H1 (cell line): ENCODE measurements at places on chromosomes 3 and 15. TPM values are rescaled to one million over a fixed set of nuclear protein-coding genes. Genes with fewer than 3 reads are reported as not detected.

The MESP2 gene
- total RNA-seq = 0.35 and 0.38 TPM in 2 replicates

GRCh38 chr3:18766974-18767373 is 341.8 kb upstream of the SATB1 start:
- H3K36me3 ChIP-seq = no peaks in the 10 kb centered on the region
- H3K27me3 ChIP-seq = no peaks in the 10 kb centered on the region
- no peaks in the 10 kb centered on the region for H3K4me1 ChIP-seq
- H3K27ac ChIP-seq = no peak overlapping the region
- H3K4me3 ChIP-seq = no peak overlapping the region
- no peak for DNase-seq

DNA sequence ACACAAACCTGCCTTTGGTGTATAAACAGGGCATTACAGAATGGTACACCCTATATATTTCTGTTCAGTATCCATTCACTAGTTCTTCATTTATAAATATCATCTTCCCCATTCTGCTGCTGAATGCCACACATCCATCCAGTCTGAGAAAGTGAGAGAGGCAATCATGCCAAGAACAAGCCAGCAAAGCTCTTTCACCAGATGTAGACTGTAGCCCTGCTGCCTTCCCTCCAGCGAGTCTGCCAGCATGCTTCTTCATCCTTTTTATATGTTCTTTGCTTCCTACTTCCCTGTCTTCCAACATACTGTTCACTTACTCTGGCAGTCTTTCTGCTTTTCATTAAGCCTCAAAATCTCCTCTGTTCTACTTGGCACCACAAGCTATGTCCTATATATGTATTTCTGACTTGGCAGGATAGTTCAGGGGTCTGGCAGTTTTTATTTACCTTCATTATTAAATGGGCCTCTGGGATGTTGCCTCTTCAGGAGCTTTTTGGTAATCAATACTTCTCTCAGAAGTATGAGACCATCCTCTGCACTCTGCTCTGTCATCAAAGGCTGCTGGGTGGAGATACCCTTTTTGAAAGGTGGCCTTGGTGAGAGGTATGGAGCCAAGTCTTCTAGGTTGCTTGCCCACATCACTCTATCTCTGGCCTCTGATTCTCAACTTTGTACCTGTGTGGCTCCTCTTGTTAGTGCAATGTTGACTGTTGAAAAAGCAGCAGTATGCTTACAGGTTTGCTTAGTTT is 48.6 kb downstream of the CHP1 start:
- no peak for DNase-seq
- H3K4me1 ChIP-seq = peaks cover 5% of the 10 kb centered on the region

The MITF gene
- 1.4 and 1.9 TPM in 2 replicates for total RNA-seq

The TGM4 gene
- not detected in 2 replicates for total RNA-seq

GRCh38 chr3:171443211-171443957 is 16.8 kb downstream of the TNIK start:
- no peaks in the 10 kb centered on the region for H3K27me3 ChIP-seq
- H3K36me3 ChIP-seq = no peaks in the 10 kb centered on the region
- H3K4me1 ChIP-seq = peaks cover 18% of the 10 kb centered on the region
- 0 out of 2 replicates have a peak overlapping the region, but pooled peaks have one; percentile 5 for H3K27ac ChIP-seq
- DNase-seq = no peak
- no peak overlapping the region for H3K4me3 ChIP-seq

DNA sequence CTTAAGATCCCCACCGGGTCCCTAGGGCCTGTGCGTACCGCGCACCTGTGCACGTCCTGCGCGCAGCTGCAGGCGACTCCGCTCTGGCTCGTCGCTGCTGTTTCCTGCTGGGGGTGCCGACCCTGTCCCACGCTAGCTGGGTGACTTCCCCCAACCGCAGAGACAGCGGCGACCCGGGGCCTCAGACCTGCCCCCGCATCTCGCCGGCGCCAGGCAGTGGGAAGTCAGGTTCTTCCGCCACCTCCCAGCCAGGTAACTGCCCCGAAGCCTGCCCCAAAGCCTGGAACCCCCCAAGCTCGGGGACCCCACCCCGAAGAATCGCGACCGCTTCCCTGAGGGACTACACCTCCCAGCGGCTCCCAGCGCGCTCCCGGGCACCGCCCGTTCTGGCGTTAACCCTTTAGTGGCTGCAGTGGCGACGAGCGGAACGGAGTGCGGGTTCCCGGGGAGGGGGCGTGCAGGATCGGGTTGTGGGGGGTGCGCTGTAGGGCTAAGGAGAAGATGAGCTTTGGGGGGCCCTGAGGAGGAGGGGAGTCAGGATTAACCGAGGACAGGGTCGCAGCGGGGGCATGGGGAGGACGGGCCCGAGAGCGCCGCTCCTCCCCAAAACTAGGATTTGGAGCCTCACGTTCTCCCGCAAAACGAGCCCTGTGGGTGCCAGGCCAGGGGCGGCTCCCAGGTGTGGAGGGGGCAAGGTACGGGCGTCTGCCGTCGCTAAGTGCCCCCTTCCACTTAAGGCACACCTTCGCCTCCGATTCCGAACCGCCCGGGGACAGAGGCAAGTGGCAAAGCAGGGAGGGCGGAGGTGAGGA is 589 bp downstream of the NEIL1 start:
- no peak for DNase-seq
- H3K4me3 ChIP-seq = peak overlapping the region; percentile 70
- peaks cover 31% of the 10 kb centered on the region for H3K27me3 ChIP-seq

DNA sequence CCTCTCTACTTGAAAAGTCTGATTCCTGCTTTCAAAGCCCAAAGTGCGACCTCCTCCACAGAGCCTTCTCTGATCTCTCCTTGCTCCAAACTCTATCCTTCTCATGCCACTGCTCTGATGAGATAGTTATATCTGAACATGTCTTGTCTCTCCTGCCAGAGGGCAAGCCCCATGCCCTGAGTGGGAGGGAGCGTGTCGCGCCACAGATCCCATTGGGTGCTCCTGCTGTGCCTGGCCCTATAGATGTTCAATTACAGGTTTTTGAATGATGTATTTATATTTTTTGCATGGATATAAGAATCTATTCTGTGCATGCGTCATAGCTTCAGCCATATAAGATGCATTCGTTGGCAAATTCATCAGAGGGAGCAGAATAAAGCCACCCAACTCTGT is 20.4 kb downstream of the CORO2B start:
- no peak for DNase-seq
- H3K27ac ChIP-seq = no peak overlapping the region
- peaks cover 32% of the 10 kb centered on the region for H3K4me1 ChIP-seq
- no peaks in the 10 kb centered on the region for H3K36me3 ChIP-seq
- no peaks in the 10 kb centered on the region for H3K27me3 ChIP-seq

DNA sequence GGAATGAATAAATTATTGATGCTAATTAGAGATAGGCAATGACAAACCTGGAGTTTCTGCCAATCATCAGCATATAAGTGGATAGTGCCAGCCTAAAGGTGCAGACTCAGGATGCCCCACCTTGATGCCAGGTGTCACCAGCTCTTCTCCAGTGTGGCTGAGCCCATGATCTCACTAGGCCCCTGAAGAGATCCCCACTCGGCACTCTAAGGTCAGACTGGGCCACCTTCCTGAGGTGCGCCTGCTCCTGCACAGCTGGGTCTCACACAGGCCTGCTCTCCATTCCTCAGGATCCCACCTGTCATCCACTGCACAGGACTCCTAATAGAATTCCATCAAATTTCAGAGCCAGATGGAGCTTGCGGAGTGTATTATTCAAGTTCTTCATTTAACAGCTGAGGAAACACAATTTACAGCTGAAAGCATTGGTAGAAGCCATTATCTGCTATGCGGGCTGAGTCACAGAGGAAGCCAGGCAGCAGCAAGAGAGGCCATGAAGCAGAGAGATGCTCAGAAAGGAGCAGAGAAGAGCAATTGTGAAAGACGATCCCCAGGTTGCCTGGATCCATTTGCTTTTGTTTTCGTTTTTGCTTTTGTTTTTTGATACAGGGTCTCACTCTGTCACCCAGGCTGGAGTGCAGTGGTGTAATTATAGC is 25.1 kb upstream of the FSTL1 start:
- H3K36me3 ChIP-seq = no peaks in the 10 kb centered on the region
- DNase-seq = no peak
- no peak overlapping the region for H3K4me3 ChIP-seq
- 0 out of 2 replicates have a peak overlapping the region, but pooled peaks have one; percentile 27 for H3K27ac ChIP-seq
- H3K4me1 ChIP-seq = peaks cover 17% of the 10 kb centered on the region

GRCh38 chr3:167814441-167814951 is 79.0 kb downstream of the SERPINI1 start:
- H3K36me3 ChIP-seq = no peaks in the 10 kb centered on the region
- H3K27me3 ChIP-seq = no peaks in the 10 kb centered on the region
- DNase-seq = no peak
- no peak overlapping the region for H3K27ac ChIP-seq

The BRPF1 gene
- 21.7 and 27.7 TPM in 2 replicates for total RNA-seq
